Subcutaneous adipose tissue (tissue), 4 donors: ENCODE measurements at places on chromosomes 13 and 19. TPM values are rescaled to one million over a fixed set of nuclear protein-coding genes. Genes with fewer than 3 reads are reported as not detected.

The ZBTB32 gene
- not detected for total RNA-seq

The PLEKHF1 gene
- total RNA-seq = 18.1 TPM

The SGCG gene
- 3.9 TPM for total RNA-seq

The ERICH4 gene
- not detected for total RNA-seq

The SRRM5 gene
- not detected for total RNA-seq
